ENCODE measurements at places on chromosomes 16 and 17.

DNA sequence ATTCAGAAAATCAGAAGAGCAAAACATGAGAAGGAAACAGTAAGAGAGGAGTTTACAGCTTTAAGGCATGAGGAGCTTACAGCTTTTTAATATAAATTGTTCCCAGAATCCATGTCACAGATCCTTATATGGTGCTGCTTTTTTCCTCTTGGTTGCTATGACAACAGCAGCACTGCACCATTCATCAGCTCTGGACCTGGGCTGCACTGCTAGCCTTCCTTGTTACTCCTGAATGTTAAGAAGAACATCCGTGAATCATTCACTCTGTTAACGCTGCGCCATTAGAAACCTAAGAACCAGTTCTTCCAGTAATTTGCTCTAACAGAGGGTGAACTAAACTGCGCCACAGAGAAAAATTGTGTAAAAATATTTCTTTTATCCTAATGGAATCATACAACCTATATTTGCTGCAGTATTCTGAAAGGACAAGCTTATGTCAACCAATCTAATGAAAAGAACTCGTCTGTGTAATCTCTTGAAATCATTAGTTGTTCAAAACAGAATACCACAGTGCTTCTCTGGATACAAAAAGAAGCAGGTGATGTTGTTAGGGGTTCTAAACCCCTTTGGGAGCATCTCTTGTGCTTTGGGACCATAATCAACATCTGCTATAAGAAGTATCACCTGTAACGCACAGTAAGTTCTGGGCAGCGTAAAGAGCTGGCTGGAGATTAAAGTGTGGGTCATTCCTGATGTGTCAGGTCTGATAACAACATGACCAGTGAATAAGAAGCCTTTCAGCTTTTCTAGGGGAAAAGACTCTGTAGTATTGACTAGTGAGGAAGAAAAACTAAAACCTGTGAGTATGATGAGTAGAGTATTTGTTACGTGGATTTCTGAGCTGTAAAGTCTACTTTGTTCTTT is 151.2 kb downstream of the TANC2 start:
- DNase-seq: no peak

DNA sequence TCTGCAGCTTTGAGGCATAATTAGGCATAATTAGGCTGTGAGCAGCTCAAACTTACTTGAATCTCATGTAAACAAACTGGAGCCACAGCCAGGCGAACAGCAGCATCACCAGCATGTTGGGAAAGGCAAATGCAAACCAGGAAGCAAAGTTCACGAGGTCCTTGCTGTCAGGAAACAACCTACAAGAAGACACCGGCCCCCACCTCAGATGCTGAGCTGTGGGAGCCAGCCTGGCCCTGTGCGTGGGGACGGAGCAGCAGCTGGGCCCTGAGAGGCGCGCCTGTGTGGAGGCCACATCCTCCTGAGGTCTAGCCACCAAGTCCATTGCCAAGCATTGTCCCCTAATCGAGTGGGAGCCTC is 12.2 kb downstream of the SLC13A5 start:
- DNase-seq: no peak

DNA sequence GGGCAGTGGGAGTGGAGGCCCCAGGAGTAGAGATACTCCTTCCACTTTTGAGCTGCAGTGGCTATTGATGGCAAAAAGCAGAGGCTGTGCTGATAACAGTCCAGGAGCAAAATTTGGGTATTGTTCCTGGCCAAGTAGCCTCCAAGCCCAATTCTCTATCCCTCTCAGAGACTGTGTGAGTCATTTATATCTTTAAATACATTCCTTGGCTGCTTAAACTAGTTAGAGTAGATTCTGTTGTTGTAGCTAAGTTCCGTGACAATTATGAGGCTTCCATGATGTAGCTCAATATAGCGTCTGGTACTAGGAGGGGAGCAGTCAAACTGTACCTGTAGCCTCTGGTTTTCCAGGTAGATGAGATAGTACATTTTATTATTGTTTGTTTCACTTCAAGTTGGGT is 19.9 kb upstream of the UBE2G1 start:
- DNase-seq: no peak

DNA sequence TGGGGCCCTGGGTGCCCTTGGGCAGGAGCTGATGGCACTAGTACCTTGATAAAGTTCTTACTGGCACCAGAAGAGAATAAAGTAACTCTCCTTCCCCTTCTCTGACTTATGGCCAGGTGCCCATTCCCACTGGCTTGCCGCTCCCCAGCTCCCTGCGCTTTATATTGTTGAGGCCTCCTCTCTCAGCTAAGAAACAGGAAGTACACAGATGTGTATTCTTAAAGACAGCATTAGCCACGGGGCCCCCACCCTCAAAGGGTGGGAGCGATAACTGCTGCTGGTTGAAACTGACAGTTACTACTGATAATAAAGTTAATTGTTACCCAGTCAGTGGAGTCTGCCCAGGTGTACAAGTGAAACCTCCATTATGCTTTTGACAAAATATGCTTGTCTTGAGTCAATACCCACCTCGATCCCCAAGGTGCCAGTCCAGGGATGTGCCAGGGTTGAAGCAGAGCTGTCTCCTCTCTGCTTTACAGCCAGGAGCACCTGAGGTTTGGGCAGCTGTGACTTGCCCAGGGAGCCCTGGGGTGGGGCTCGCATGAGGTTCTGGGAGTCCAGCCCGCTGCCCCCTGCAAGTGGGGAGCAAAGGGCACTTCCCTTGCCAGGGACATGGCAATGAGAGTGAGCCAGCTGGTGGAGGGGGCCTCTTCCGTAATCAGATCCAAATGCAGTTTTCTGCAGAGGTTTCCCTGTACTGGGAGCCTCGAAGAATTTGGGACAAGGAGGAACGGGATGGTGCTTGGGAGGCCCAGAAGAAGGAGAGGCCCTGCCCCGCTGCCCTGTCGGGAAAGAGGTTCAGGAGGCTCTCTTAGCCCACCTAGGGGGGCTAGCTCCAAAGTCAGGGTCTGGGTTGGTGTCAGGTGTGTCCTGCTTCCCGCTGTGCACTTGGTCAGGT is 5.4 kb upstream of the CLDN9 start:
- DNase-seq: no peak

- no peak for DNase-seq
Measured at GRCh38 chr17:56231252-56231651, 78.0 kb downstream of the ANKFN1 start.

DNA sequence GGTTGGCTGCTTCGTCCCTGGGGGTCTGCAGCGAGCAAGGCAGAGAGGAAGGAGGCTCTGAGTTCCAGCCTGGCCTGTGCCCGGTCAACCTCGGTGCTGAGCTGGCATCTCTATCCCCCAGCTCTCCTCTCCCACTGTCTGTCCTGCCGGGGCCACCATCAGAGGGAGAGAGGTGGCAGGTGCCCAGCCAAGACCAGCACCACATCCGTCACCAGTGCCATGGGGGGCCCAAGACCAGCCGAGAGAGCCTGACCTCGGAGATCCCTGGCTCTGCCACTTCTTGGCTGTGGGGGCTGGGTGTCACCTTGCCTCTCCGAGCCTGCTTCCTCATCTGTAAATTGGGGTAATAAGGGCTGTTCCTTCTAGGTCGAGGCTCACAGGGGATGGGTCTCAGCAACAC is 560 bp upstream of the P2RX1 start:
- no peak for DNase-seq

GRCh38 chr16:66167564-66168291 is 198.8 kb upstream of the CDH5 start:
- no peak for DNase-seq

DNA sequence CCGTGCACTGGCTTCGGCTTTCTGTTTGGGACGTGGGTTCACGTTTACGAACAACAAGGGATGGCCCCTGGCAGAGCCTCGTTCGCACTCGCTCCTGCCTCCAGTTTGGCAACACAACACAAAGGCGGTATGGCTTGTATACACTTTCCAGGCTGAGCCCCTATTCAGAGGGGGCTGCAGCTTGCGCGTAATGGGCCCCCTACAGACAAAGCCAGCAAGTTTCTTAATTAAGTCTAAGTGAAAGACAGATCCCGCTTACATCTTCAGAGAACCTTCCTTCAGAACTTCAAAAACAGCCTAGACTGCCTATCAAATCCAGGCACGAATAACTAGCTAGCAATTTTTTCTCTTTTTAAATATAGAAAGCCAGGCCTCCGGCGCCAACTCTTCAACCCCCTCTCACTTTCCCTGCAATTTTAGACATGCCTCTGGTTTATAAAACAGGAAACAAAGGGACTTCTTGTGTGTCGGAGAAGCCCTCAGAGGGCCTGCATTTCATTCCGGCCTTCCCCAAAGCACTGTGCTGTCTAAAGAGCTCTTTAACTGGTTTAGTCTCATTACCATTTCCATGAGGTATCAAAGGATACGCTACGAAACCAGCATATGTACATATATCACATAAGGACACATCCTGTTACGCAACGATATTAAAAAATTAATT is 244.9 kb downstream of the STX8 start:
- DNase-seq: no peak

DNA sequence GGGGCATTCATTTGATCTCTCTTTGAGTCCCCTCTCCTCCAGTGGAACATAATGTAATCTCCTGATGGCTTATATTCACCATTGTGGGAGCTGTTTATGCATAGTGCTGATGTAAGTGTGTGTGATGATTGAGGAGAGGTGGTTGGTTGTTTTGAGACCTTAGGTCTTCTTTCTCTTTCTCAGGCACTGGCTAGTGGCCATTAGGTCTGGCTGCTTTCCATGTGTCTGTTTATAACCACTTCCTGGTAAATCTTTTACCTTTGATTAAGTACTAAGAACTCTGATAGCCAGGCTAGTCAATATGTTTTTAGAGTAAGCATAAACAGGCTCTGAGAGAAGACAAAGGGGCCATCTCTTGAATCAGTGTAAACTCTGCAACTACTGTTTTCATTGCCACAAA is 27.9 kb downstream of the VAT1L start:
- no peak for DNase-seq

DNA sequence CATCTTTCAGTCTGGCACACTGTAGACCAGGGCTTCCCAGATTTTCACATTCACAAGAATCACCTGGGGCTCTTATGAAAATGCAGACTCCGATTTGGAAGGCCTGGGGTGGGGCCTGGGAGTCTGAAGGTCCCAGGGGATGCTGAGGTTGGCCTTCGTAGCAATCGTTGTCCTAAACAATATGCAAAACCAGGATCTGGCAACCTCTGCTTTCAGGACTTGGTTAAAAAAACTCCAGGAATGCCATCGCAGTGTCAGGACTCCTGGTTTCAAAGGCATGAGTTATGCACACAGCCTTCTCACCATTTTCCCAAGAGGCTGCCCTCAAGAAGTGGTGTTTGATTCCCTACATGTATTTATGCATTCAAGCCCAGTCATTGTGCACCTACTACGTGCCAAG is 6.7 kb downstream of the CLEC19A start:
- DNase-seq: no peak

DNA sequence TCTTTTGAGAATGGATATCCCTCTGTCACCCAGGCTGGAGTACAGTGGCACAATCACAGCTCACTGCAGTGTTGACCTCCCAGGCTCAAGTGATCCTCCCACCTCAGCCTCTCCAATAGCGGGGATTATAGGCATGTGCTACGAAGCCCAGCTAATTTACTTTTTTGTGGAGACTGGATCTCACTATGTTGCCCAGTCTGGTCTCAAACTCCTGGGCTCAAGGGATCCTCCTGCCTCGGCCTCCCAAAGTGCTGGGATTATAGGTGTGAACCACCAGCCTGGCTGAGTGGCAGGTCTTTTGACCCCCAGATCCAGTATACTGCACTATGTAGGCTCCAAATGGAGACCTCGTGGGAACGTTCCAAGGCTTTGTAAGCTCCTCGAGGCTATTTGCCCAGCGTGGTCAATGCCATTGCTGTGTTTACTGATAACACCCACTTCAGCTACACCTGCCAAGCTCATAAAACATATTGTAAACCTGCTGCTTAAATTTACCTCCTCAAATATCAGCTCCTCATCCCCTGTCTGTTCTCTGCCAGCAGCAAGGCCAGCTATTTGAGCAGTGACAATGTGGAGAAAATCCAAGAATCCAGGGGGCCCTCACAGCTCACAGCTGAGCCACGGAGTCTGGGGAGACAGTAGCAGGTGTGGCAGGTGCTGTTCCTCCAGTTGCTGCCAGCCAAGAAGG is 16.2 kb upstream of the KIFC3 start:
- DNase-seq: no peak

- no peak for DNase-seq
Measured at GRCh38 chr16:68528233-68528632, 10.9 kb upstream of the ZFP90 start.

DNA sequence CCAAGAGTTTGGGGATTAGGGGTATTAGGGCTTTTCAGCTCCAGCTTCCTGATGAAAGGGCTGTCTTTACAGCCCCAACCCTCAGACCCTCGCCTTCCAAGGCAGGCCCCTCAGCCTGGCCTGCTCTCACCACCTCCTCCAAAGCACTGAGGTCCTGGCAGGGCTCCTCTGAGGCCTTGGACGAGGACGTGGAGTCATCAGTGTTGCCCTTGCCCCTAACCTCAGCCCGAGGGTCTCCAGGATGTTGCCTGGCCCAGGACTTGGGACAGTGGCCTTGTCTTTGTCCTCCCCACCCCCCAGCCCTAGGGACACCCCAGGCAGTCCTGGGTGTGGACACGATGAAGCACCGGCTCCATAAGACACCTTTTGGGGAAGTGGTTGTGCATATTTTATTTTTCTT is 28.2 kb downstream of the B9D1 start:
- no peak for DNase-seq

GRCh38 chr16:63618896-63619485 is 1502.9 kb downstream of the CDH11 start:
- DNase-seq: no peak

DNA sequence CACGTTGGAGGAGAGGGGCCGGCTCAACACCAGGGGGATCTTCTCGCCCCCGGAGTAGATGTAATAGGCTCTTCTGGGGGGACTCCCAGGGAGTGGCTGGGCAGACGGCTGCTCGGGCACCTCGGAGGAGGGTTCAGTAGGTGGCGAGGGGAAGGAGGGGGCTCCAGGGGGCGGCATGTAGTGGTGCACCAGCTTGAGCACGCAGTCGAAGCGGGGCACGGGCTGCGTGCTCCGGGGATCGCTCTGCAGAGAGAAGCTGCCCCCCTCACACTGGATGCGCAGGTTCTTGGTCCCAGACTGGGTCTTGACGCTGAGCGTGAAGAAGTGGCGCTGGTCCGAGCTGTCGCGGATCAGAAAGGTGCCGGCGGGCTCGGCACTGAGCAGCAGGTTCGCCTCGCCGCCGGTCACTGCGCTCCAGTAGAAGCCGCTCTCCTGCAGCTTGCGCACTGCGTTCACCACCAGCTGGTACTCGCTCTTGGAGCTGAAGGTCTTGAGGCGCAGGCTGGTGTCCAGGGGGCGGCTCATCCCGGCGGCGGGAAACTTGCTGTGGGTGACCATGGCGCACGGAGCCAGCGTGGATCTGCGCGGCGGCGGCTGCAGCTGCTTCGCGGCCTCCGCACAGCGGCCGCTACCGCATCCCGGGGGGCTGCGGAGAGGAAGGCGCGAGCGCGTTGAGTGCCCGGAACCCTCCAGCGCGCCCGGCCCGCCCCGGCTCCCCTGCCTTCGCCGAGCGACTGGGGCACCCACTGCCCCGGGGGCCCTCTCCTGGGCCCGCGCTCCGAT is 1.1 kb downstream of the SOCS3 start:
- no peak for DNase-seq
